ENCODE measurements at places on chromosomes 2 and 18.

DNA sequence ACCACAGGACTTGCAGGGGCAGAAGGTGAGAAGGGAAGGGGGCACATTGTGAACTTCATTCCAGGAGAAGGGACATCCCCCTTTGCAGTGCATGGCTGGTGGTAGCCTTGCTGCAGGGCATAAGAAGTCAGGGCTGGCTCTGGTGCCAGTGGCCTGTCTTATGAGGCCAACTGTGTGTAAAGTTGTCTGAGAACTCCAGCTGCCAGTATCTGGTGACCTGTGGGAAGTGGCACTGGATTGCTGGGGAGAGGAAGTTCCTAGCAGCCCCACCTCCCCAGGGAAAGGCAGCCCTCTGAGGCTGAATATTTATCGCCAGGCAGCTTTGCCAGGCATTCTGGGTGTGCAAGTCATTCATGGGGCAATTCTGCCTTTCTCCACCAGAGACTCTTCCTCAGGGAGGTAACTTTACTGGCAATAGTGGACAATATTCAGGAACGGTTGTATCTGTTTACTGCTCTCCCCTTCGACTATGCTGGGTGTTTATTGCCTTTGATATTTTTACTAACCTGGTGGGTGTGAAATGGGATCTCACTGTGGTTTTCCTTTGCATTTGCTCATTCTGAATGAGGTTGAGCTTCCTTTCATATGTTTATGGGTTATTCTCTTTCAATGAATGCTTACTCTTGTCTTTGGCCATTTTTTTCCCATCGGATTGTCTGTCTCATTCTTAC, 12.3 kb downstream of the TRPM8 start:
- no peak for DNase-seq

GRCh38 chr2:190079160-190079559, 16.6 kb upstream of the MSTN start:
- no peak for DNase-seq

GRCh38 chr18:76914314-76914713, 92.0 kb downstream of the ZNF236 start:
- DNase-seq: no peak

DNA sequence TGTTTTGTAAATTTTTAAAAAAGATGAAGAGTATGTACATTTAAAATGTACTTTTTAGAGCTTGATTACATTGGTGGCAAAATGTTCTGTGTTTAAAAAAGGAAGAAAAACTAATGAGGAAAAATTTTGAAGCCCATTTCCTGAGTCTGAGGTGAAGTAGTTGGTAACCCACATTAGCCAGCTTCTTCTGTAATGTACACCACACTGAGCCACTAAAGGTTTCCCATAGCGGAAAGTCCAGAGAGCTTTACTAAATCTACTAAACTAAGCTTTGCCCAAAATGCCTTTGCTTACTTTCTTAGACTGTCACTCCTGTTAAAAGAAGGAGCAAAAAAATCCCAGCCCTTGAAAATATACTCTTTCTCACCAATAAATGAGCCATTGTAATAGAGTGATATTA, 804.8 kb upstream of the ZEB2 start:
- DNase-seq: no peak

DNA sequence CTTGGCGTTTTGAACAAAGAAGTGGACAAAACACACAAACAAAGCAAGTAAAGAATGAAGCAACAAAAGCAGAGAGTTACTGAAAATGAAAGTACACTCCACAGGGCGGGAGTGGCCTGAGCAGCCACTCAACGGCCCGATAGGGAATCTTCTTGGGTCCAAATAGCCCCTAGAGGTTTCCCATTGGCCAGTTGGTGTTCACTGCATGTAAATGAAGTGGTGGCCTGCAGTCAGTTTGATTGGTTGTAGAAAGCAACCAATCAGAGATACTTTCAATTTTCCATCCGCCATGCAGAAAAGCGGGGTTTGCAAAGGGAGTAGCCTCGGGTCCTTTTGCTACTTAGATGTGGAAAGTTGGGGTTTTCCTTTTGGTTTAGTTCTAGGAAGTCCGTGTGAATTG, 31.6 kb downstream of the CYBRD1 start:
- no peak for DNase-seq

- no peak for DNase-seq
Measured at GRCh38 chr2:43110442-43110871, 115.9 kb downstream of the ZFP36L2 start.

- DNase-seq: no peak
Measured at GRCh38 chr2:187102381-187102780, 253.4 kb upstream of the ZSWIM2 start.

GRCh38 chr2:175947073-175947472, 55.0 kb downstream of the LNPK start:
- no peak for DNase-seq

- DNase-seq: no peak
Measured at GRCh38 chr18:72808680-72809079, 59.1 kb downstream of the NETO1 start.

DNA sequence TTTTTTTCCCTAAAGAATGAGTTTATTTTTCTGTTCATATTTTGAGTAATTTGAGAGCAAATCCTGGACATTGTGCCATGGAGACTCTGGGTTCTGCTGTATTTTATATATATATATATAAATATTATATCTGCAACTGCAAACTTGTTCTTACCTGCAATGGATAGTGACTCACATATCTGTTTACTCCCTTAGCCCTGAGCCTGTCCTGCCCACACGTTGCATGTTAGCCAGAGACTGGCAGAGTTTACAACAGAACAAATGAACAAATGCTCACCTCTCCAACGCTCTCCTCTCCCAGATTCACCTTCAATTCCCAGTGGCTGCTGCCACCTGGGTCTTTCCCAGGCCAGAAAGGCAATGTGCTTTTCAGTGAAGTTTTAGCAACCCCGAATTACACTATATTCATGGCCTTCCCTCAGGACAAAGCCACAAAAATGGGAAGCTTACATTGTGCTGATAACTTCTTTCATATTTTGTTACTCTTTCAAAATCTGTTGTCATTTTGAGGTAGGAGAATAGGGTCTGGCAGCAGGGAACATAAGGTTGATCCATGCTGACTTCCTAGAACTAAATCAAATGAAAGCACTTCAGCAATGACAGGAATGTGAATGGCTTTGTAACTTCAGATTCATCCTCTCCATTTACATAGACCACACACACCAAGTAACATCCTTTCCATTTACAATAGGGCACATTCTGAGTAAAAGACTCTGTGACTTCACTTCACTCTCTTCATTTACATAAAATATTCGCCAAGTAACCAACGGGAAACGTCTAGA, 105.4 kb upstream of the FAM110C start:
- DNase-seq: no peak

- no peak for DNase-seq
Measured at GRCh38 chr18:31100436-31101182, 1.6 kb downstream of the DSC2 start.

DNA sequence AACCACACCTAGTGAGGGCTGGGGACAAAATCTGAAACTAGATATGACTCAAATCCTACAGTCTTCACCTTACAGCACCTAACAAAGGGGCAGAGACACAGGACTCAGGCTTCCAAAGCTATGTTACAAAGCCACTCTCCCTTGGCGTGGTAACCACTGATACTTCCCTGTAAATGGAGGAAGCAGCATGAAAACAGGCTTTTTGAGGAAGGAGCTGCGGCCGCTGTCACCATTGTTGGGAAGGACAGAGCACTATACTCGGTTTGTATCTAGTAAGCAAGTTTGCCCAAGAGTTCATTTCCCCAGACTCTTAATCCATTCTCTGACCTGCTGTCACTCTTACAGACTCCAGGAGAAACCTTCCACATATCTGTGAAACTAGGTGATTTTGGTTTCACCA, 60.3 kb downstream of the LONRF2 start:
- DNase-seq: no peak

GRCh38 chr18:13435586-13436333, 217.2 kb downstream of the LDLRAD4 start:
- no peak for DNase-seq

GRCh38 chr2:133377599-133377998, 190.7 kb downstream of the NCKAP5 start:
- DNase-seq: no peak

Measured in Jurkat, Clone E6-1 (cell line).